Colonic mucosa (tissue), 4 donors: ENCODE measurements at places on chromosomes 6 and 20. TPM values are rescaled to one million over a fixed set of nuclear protein-coding genes. Genes with fewer than 3 reads are reported as not detected.

Gene VIP
- 10.9 TPM for total RNA-seq

Gene B3GALT4
- 22.0 TPM for total RNA-seq

Gene GZF1
- 8.5 TPM for total RNA-seq

Gene GTSF1L
- not detected for total RNA-seq

Gene PKIB
- 63.4 TPM for total RNA-seq

Gene MUC22
- not detected for total RNA-seq

Gene SASH1
- 16.4 TPM for total RNA-seq

DNA sequence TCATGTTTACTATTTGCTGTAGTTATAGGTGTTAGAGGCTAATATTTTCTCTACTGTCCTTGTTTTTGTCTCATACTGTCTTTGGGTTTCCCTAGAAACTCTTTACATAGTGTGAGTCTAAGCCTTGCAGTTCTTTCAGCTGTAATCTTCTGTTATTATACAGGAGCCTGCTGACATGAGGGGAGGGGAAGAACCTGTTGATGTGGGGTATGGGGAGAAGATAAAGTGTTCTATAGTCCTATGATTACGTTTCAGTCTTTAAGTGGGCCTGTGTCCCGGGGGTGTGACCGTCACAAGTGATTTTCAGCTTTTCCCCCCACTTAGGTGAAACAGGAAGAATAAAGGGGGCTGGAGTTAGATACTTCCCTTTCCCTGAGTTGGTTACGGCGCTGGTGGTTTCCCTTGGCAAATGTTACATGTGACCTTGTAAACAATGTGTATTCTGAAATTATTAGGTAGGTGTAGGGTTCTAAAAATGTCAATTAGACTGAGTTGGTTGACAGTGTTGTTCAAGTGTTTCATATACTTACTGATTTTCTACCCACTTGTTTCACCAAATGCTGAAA is 41.3 kb downstream of the REV3L start:
- DNase-seq: no peak
- H3K27me3 ChIP-seq: no peaks in the 10 kb centered on the region
- no peak overlapping the region for H3K4me3 ChIP-seq
- H3K4me1 ChIP-seq: no peaks in the 10 kb centered on the region

GRCh38 chr6:30908700-30909099 is 693 bp downstream of the GTF2H4 start:
- no peaks in the 10 kb centered on the region for H3K27me3 ChIP-seq
- H3K4me1 ChIP-seq: peaks cover 3% of the 10 kb centered on the region
- no peaks in the 10 kb centered on the region for H3K36me3 ChIP-seq
- H3K27ac ChIP-seq: no peak overlapping the region
- peak overlapping the region; percentile 85 for H3K4me3 ChIP-seq

- H3K27ac ChIP-seq: no peak overlapping the region
- H3K36me3 ChIP-seq: peaks cover 14% of the 10 kb centered on the region
- DNase-seq: no peak
Observed at GRCh38 chr6:52271852-52272460, 12.6 kb downstream of the MCM3 start.

DNA sequence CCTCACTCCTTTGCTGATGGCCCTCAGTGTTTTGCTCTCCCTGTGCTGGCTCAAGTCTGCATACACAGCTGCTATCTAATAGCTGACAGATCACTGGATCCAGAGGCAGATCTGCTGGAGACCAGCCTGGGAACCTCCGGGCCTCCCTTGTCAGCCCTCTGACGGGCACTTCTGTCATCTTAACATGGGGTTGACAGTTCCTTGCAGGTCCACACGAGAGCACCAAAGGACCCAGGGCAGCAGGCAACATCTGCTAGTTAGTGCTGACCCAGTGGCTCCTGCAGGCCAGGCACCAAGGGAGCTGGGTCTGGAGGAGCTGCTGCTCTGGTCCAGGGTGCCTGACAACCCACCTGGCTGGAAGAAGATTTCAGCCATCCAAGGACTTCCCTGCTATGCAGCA is 208.1 kb downstream of the UST start:
- no peaks in the 10 kb centered on the region for H3K4me1 ChIP-seq
- no peaks in the 10 kb centered on the region for H3K27me3 ChIP-seq
- no peak for DNase-seq
- no peaks in the 10 kb centered on the region for H3K36me3 ChIP-seq
- H3K4me3 ChIP-seq: no peak overlapping the region

DNA sequence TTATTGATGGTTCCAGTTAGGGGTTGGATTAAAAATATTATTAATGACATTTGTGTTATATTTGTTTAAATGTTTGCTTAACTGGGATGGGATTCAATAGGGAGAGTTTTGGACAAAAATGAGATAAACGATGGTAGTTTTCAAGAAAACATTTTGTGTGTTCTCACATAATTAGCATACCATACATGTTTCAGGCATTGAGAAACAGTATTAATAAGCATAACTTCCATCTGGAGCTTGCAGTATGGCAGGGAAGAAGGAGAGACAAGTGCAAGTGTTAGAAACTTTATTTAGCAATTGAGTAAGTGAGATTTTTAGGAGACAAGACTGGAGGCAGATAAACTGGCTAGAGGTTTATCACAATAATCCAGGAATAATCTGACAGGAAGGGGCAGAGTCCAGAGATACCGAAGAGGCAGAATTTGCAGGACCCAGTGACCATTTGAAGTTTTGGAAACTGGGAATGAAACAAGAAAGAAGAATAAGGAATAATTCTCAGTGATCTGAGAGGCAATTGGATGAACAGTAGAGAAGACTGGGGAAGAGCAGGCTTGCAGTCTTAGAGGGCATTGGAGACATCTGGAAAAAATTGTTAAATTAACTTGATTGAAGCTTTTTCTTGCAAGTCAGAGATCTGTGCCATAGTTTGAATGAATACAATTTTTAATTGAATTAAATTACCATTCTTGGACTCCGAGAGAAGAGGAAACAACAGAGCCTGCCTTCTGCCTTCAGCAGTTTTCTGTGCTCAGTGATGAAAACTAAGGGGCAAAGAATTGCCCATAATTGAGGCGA is 73.0 kb upstream of the PTCHD4 start:
- no peaks in the 10 kb centered on the region for H3K27me3 ChIP-seq
- H3K4me3 ChIP-seq: no peak overlapping the region
- no peaks in the 10 kb centered on the region for H3K4me1 ChIP-seq
- no peak for DNase-seq
